CD4-positive, alpha-beta T cell (primary cell): ENCODE measurements at places on chromosomes 12 and 14. TPM values are rescaled to one million over a fixed set of nuclear protein-coding genes. Genes with fewer than 3 reads are reported as not detected.
A peak's percentile ranks its signal among the peaks of the same experiment; 100 is the strongest.

Gene SCFD1
- 59.0 TPM for total RNA-seq

Gene NDRG2
- total RNA-seq: 28.6 TPM

Gene POP5
- total RNA-seq: 22.0 TPM

Gene NXPH4
- not detected for total RNA-seq

Gene FOXG1
- total RNA-seq: not detected

Gene KLRF1
- total RNA-seq: not detected

Gene C12orf50
- total RNA-seq: 0.17 TPM

Gene LRRC10
- not detected for total RNA-seq

DNA sequence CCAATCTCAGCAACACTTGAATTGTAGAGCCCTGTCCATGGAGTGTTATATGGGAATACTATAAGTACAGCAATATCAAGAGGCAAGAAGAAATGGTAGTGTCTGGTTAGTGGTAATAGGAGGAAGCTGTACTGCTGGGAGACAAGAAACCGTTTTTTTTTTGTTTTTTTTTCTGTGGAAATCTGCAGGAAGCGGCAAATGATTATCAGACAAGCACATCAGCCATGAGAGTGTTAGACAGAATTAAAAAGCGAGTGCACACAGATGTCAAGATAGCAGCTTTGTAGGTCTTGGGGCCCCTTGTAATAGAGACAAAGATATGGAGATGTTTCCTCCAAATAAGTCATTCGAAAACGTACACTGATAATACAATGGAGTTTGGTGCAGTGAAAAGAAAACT lies 6.7 kb downstream of the TESPA1 start:
- H3K4me3 ChIP-seq: peak overlapping the region; percentile 40
- no peaks in the 10 kb centered on the region for H3K27me3 ChIP-seq
- H3K4me1 ChIP-seq: peaks cover 71% of the 10 kb centered on the region

DNA sequence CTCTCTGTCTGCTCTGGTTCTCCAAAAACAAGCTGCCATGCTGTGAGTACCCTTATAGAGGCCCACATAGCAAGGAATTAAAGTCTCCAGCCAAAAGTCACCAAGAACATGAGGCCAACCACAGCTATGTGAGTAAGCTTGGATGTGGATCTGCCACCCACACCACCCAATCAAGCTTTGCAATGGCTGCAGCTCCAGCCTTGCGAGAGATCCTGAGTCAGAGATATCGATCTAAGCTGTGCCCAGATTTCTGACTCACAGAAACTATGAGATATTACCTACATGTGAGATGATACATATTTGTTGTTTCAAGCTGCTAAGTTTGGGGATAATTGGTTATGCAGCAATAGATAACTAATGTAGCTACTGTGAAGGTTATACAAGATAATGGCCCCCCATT lies 15.5 kb upstream of the TMEM233 start:
- DNase-seq: no peak
- H3K4me1 ChIP-seq: no peaks in the 10 kb centered on the region
- no peaks in the 10 kb centered on the region for H3K36me3 ChIP-seq
- H3K27ac ChIP-seq: no peak overlapping the region

DNA sequence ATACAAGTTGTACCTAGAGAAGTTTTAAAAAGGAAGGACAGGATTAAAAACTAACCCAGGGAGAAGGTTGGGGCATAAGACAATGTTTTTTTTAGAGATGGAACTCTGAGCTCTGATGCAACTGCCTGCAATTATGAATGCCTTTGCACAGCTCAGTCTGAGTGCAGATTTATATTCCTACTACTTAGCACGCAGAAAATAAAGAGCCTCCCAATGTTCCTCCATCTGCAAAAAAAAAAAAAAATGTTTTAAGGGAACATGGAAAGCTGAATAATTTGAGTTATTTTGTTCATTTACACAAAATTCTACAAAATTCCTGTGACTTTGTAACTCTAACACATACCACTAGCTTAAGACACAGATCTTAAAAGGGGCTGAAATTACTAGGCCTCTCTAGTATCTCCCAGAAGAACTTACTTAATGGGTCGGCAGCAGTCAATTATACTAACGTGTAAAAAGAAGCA lies 15.7 kb downstream of the CLIP1 start:
- H3K4me1 ChIP-seq: peaks cover 5% of the 10 kb centered on the region
- H3K4me3 ChIP-seq: no peak overlapping the region
- H3K27ac ChIP-seq: no peak overlapping the region
- H3K36me3 ChIP-seq: no peaks in the 10 kb centered on the region
- no peak for DNase-seq

- DNase-seq: peak; percentile 68
- peak overlapping the region; percentile 64 for H3K27ac ChIP-seq
- H3K36me3 ChIP-seq: peaks cover 19% of the 10 kb centered on the region
- no peaks in the 10 kb centered on the region for H3K27me3 ChIP-seq
- H3K4me1 ChIP-seq: peaks cover 98% of the 10 kb centered on the region
Measured at GRCh38 chr12:120231316-120232011, 30.6 kb upstream of the RPLP0 start.

GRCh38 chr12:124410354-124411175 lies 115.7 kb downstream of the RFLNA start:
- H3K27ac ChIP-seq: no peak overlapping the region
- no peaks in the 10 kb centered on the region for H3K27me3 ChIP-seq
- DNase-seq: no peak
- no peak overlapping the region for H3K4me3 ChIP-seq
- peaks cover 39% of the 10 kb centered on the region for H3K36me3 ChIP-seq

- H3K4me1 ChIP-seq: peaks cover 24% of the 10 kb centered on the region
- peak within 1 kb of the TSS; percentile 98 for H3K4me3 ChIP-seq
- H3K36me3 ChIP-seq: peaks cover 2% of the 10 kb centered on the region
- no peaks in the 10 kb centered on the region for H3K27me3 ChIP-seq
Measured at GRCh38 chr12:7018350-7019042, at the start of gene LPCAT3. Gene LPCAT3 (minus strand): TSS chr12:7018476. CDS start chr12:7018424, 52 bp downstream.

DNA sequence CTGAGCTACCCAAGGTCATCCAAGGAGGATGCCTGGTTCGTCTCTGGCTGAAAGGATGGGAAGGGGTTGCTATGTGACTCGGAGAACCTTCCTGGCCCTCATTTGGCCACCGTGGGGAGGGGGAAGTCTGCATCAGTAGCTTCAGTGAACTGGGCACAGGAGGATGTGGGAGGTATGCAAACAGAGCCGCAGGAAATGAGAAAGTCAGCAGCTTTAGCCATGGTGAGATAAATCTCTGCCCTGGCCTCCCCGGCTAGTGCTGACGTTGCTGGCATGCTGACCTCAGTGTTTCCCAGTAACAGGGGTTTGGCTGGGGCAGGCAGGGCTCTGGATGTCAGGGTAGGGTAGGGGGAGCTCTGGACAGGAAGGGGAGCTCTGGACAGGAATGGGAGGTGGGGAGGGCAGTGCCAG lies 2.3 kb upstream of the CEBPE start:
- peaks cover 54% of the 10 kb centered on the region for H3K4me1 ChIP-seq
- no peaks in the 10 kb centered on the region for H3K36me3 ChIP-seq
- H3K27ac ChIP-seq: no peak overlapping the region
- H3K4me3 ChIP-seq: no peak overlapping the region

- H3K4me3 ChIP-seq: no peak overlapping the region
- no peaks in the 10 kb centered on the region for H3K36me3 ChIP-seq
- H3K4me1 ChIP-seq: no peaks in the 10 kb centered on the region
- peak; percentile 4 for DNase-seq
- H3K27me3 ChIP-seq: no peaks in the 10 kb centered on the region
- no peak overlapping the region for H3K27ac ChIP-seq
Measured at GRCh38 chr14:38873941-38874612, 229.0 kb downstream of the SEC23A start.

GRCh38 chr12:89251342-89252271 lies 100.7 kb downstream of the DUSP6 start:
- no peak overlapping the region for H3K27ac ChIP-seq
- no peak for DNase-seq
- no peaks in the 10 kb centered on the region for H3K36me3 ChIP-seq
- no peak overlapping the region for H3K4me3 ChIP-seq

- H3K36me3 ChIP-seq: no peaks in the 10 kb centered on the region
- no peak for DNase-seq
- no peaks in the 10 kb centered on the region for H3K27me3 ChIP-seq
Measured at GRCh38 chr12:45498645-45499044, 230.9 kb upstream of the ARID2 start.

- no peaks in the 10 kb centered on the region for H3K36me3 ChIP-seq
- DNase-seq: no peak
- H3K4me1 ChIP-seq: no peaks in the 10 kb centered on the region
Measured at GRCh38 chr12:47102406-47102805, 22.6 kb upstream of the AMIGO2 start.

DNA sequence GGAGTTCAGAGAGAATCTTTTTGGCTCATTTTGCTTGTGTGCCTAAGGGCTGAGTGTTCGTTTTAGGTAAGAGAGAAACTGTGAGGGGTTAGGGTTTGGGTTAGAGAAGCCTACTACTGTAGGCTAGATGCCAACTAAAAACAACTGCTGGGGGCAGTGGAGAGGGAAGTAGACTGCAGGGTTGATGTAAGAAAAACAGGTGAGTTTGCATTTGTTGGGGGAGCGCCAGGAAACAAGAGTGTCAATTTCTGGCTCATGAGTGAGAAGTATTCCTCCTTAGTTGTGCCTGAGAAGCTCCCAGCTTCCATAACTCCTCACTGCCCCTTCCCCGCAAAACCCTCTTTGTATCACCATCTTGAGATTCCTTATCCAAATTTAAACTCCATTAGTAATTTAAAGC lies 92.3 kb downstream of the DERA start:
- DNase-seq: no peak
- H3K36me3 ChIP-seq: peaks cover 11% of the 10 kb centered on the region
- no peak overlapping the region for H3K4me3 ChIP-seq

DNA sequence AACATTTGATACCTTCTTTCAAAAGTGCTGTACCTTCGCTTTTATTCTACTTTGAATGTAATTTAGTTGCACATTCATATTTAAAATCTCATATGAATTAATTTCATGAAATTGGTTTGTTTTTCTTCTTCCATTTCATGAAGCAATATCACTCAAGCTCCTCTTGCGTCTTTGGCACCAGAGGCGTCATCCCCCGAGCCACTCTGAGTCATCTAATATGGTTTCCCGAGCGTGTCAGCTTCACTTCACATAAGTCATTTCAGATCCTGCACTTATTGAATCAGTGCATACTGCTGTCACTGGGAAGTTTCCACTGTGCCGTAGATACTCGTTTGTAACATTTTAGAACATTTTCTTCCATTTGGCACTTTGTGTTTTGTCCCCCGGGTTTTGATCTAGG lies 105.6 kb downstream of the SLC25A47 start:
- no peak for DNase-seq
- H3K27ac ChIP-seq: no peak overlapping the region
- no peaks in the 10 kb centered on the region for H3K36me3 ChIP-seq
- H3K27me3 ChIP-seq: no peaks in the 10 kb centered on the region
- no peak overlapping the region for H3K4me3 ChIP-seq
